Stimulated activated naive CD4-positive, alpha-beta T cell (primary cell): ENCODE measurements at places on chromosomes 2 and 18.

- no peak for DNase-seq
Measured at GRCh38 chr2:73283545-73284295, 558 bp downstream of the FBXO41 start.

DNA sequence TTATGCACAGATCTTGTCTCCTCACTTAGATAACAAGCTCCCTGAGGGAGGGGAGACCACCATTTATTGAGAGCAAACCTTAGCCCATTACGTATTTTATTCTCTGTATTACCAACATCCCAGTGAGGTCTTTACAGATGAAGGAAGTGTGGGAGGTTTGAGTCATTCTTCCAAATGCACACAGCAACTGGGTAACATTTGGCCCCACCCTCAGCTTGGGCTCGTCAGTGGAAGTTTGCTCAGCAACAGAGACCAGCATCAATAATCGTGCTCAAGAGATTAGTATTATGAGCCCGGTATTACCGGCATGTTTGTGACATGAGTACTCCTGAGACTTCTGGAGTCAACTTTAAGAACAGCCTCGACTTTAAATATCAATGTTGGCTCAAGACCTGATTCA, 168.6 kb downstream of the ETAA1 start:
- no peak for DNase-seq

DNA sequence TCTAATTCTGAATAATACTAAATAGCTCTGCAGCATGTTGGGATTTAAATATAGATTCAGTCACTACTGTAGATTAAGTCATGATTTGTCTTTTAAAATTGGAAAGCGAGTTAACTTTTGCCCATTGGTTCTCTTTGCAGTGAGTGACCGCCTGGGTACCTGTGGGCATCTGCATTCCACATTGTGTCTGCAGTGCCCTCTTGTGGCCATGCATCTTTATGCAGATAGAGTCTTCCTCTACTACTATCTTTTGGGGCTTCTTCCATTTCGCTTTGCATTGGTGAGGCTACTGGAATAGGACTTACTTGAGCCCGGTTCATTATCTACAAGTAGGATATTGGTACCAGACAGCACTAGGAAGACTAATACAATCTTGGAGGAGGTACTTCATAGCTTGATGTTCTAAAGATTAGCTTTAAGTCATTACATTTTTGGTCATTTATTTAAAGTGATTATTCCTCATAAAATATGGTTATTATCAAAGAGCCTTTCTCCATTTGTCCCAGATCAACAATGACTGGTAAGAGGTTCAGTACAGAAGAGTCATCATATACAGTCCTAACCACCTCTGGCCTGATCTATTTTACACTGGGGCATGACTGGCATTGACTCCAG, 203.0 kb downstream of the SOCS6 start:
- peak; percentile 3 for DNase-seq

DNA sequence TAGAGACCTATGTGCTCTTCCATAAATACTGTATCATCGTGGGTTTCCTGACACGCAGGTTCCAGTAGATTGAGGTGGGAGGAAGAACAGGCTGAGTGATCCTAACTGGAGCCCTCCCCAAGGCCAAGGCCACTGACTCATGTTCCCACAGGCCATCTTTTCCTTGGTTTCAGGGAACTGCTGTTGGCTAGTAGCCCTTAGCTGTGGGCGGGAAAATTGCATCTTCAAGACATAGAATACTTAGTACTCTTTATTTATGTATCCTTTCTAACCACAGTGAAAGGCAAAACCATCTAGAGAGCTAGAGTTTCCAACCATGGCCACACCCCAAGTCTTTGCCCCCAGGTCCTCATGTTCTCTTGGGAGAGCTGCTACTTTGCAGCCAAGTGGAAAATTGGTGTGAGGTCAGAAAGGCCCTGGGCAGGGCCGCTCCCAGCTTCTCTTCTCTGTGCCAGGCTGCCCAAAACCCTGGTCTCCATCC, 55.9 kb downstream of the COPS8 start:
- no peak for DNase-seq

GRCh38 chr2:214987261-214987660, 151.2 kb downstream of the ABCA12 start:
- no peak for DNase-seq

DNA sequence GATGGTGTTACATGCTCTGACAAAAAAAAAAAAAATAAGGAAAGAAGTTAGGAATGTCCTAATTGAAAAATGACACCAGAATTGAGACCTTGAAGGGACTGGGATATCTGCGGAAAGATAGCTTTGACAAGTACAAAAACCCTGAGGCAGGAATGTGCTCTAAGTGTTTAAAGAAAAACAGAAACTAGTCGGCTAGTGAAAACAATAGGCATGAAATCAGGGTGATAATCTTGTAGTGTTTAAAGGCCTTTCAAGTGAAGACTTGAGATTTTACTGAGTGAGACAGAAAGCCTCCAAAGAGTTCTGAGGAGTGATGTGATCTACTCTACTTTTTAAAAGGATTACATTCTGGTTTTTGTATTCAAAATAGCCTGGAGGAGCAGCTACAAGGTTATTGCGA, 107.4 kb downstream of the COBLL1 start:
- no peak for DNase-seq

DNA sequence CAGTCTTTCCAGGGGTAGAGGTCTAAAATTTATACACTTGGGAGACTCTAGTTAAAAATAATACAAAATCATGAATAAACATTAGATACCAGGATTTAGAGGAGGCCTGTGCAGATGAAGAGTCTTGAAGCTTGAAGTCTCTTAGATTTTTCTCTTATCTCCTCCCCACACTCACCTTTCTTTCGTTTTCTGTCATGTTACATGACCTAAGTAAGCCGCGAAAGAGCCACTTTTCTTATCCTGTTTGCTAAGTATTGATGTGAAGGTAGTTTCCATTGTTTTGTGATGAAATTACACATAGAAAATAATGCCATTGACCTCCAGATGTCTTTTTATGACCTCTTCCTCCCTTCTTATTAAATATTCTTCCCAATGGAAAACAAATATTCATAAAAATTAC, 367.8 kb downstream of the LRRTM1 start:
- DNase-seq = no peak

DNA sequence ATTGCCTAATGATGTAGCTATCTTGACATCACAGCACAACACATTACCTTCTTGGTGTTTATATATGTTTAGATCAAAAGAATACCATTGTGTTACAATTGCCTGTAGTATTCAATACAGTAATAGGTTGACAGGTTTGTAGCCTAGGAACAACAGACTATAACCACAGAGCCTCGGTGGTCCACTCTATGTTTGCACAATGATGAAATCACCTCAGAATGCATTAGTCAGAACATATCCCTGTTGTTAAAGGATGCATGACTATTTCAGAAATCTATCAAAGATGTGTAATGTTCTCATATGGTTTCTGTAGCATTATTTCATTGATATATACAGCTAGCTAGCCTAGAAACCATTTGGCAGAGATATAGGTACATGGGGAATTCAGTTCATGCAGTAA, 8.9 kb downstream of the METTL5 start:
- DNase-seq = no peak

DNA sequence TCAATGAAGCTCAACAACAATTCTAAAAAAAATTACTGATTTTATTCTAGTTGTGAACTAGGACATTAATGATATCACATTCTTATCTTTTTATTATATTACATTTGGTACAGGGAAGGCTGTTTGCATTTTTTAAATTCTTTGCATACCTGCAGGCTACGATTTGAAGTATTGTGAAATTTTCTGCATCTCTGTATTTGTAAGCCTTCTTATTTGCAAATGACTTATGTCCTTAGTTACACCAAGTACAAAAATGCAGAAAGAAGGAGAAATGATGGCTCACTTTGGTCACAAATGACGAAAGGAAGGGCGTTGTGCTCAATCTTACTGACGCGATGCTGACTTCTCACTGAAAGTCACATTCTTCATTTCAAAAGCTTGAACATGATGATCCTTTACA, 227.5 kb upstream of the SOX11 start:
- no peak for DNase-seq

DNA sequence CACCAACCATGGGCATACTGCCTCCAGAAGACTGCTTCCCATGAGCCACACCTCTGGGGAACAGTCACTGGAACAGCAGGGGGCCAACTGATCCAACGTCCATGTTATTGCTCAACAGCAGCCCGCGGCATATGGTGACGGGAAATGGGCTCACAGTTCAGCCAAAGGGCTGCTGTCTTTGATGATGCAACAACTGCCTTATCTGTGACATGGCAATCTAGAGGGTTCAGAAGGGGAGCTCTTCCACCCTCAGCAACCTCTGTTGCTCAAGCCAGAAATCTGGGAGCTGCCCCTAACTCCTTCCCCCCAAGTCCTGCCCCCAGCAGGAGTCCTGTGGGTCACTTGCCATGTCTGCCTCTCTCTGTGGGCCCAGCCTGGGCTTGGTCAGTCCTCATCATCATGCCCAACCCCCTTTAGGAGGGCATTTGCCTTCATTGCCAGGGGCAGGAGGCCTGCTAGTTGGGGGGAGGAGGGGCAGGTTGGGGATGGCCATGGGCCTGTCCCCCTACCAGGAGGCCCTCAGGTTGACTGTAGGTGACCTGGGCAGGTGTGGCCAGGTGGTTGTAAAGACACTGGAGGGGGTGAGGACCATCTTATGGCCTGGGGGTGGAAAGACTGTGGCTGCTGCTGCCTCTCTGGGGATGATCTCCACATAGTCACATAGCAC, 212.9 kb downstream of the CYP26B1 start:
- no peak for DNase-seq

DNA sequence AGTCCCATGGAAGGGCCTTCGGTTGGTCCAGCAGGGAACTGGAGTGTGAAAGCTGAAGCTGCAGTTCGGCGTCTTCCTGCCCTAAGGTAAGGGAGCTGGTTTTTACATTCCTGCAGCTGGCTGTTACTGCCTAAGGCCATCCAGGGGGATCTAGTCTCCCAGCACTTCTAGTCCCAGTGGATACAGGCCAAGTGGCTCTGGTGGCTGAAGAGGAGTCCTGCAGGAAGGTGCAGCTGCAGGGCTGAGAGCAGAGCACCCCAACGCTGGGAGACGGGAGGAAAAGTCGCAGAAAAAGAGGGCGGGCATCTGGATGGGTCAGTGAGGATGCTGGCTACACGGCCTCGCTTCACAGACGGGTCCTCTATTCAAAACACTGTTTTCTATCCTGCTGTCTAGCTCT, 225.0 kb upstream of the HS6ST1 start:
- no peak for DNase-seq

- DNase-seq = no peak
Measured at GRCh38 chr18:23743733-23744333, 54.6 kb downstream of the LAMA3 start.

DNA sequence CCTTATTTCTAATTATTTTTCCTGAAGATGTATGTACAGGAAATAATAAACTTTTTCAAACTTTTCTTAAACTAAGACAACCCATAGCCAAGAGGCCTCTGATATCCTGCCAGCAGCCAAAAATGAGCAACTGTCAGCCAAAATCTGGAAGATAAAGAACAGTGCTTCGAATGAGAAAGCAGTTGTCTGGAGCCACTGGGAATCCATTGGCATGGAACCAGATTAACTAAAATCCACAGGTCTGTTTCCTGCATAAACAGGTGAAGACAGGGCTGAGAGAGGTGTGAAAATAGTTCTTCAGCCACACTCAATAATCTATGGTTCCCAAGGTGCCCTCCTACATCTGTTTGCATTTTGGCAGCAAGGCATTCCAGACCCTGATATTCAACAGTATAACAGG, 1076.7 kb upstream of the PIK3C3 start:
- no peak for DNase-seq

DNA sequence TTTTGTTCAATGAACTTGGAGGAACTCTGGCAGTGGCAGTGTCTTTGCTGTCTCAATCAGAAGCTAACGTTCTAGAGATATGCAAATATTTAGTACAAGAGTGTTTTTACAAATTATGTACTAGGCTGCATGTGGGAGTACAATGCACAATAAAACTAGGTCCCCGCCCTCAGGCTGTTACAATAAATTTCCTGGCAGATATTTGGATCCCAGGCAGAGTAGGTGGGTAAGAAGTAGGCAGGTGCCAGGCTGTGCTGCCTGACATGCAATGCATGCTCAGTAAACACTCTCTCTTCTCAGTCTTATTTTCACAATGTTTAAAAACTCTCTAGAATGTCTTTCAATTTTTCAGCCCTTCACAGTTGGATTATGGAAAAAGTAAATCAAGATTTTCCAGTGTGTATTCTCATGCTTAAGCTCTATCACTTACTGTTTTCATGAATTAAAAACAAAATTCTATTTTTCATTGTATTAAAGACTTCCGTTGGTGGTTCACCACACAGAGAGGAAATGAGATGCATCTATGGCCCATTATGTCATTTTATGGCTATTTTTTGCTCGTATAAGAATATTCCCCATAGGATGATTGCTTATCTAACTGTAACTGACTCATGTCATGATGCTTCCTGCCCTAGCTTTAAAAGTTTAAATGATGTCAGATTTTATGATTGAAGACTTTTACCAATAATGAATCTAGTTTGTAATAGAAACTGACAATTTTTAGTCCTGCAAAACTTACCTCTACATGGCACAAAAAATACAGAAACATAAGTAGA, 346.1 kb downstream of the RND3 start:
- DNase-seq = no peak

GRCh38 chr2:102892698-102893310, 131.0 kb downstream of the TMEM182 start:
- DNase-seq = no peak

- no peak for DNase-seq
Measured at GRCh38 chr2:33366473-33366872, 110.0 kb upstream of the RASGRP3 start.

DNA sequence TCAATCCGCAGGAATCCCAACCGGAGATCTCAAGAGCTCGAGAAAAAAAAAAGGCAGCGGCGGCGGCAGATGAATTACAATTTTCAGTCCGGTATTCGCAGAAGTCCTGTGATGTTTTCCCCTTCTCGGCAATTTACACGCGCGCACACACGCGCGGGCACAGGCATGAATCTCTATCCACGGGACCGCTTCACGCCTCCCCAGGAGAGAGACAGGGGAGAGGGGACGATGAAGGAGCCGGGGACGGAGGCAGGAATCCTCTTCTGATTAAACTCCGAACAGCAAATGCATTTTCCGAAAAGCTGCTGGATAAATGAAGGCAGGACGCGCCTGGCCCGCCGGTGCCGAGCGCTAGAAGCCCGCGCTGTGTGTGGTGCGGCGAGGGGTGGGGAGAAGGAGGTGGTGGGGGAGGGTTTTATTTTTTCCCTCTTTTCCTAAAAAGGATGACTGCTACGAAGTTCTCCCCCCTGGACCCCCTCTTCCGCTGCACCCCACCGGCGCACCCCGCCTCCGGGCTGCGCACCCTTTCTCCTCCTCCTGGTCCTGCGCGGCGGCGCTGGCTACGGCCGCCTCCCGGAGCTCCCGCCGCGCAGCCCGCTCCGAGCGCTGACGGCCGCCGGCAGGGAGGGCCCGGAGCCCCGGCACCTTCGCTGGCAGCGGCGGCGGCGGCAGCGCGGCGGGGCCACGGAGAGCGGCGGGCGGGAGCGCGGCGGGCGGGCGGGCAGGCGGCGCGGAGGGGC, at the start of gene BCL2:
TSS of gene BCL2 (minus strand) at position 387 of the 740 bp plus-strand sequence.
- peak; percentile 60 for DNase-seq

GRCh38 chr18:35661483-35662146, 80.1 kb downstream of the GALNT1 start:
- no peak for DNase-seq
